ENCODE measurements at places on chromosomes 11 and 22. TPM values are rescaled to one million over a fixed set of nuclear protein-coding genes. Genes with fewer than 3 reads are reported as not detected.

The CDC42EP1 gene
- total RNA-seq, result 27.3 TPM

The BEST1 gene
- 1.6 TPM for total RNA-seq

The KDM4D gene
- 0.32 TPM for total RNA-seq

- H3K27ac ChIP-seq, result no peak overlapping the region
- no peaks in the 10 kb centered on the region for H3K36me3 ChIP-seq
- no peak overlapping the region for H3K4me3 ChIP-seq
- no peaks in the 10 kb centered on the region for H3K4me1 ChIP-seq
- DNase-seq, result peak; percentile 26
- no peaks in the 10 kb centered on the region for H3K27me3 ChIP-seq
These were observed 10.0 kb upstream of the CD5 start for GRCh38 chr11:61092280-61092766.

- DNase-seq, result peak; percentile 53
- H3K27ac ChIP-seq, result no peak overlapping the region
- H3K27me3 ChIP-seq, result no peaks in the 10 kb centered on the region
- no peaks in the 10 kb centered on the region for H3K36me3 ChIP-seq
- no peak overlapping the region for H3K4me3 ChIP-seq
These were observed 20.7 kb downstream of the ELF5 start for GRCh38 chr11:34492806-34493414.

The MPZL2 gene
- 80.0 TPM for total RNA-seq

DNA sequence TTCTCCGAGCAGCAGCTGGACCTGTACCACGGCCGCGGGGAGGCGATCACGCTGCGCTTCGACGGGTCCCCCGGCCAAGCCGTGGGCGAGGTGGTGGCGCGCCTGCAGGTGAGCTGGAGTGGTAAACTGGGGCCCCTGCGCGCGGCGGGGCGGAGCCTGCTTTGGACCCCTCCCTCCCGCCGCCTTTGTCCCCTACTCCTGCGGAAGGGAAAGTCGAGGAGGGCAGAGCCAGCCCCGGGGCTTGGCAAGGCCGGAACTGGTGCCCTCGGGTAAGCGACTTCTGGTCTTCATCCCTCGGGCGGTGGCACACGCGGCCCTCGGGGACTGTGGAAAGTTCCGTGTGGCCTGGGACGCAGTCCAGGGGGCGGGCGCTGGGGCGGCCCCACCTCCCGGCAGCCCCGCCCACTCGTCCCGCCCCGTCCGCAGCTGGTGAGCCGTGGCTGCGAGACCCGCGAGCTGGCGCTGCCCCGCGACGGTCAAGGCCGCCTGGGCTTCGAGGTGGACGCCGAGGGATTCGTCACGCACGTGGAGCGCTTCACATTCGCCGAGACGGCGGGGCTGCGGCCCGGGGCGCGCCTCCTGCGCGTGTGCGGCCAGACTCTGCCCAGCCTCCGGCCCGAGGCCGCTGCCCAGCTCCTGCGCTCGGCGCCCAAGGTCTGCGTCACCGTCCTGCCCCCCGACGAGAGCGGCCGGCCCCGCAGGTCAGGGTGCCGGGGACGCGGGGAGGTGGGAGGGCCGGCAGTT is 9.2 kb downstream of the SIPA1 start:
- H3K27ac ChIP-seq, result peak overlapping the region; percentile 32
- peak; percentile 75 for DNase-seq
- H3K4me1 ChIP-seq, result peaks cover 16% of the 10 kb centered on the region
- H3K4me3 ChIP-seq, result peak overlapping the region; percentile 43
- no peaks in the 10 kb centered on the region for H3K36me3 ChIP-seq
- no peaks in the 10 kb centered on the region for H3K27me3 ChIP-seq

DNA sequence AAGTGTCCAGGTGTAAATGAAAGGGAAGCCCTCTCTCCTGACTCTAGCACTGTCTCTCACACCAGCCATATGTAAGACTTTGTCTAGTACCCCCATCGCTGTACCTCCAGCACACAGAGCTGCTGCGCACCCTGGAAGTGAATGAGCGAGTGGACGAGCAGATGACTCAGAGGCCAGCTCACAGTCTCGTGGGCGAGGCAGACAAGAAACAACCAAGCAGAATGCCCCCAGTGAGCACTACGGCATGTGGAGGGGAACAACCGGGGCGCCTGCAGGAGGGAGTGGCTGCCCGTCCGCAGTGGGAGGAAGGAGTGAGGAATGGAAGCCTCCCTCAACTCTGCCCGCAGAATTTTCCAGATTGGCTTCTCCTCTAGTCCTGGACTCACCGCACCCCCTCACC is 46.4 kb downstream of the MCM5 start:
- H3K4me3 ChIP-seq, result no peak overlapping the region
- H3K4me1 ChIP-seq, result peaks cover 10% of the 10 kb centered on the region
- H3K27me3 ChIP-seq, result no peaks in the 10 kb centered on the region

The PDHX gene
- total RNA-seq, result 37.0 TPM

All from transverse colon (tissue), 4 donors.